ENCODE measurements at places on chromosomes 7 and 10.
A peak's percentile ranks its signal among the peaks of the same experiment; 100 is the strongest.

- DNase-seq = no peak
Measured at GRCh38 chr7:8783229-8783628, 349.8 kb downstream of the NXPH1 start.

GRCh38 chr7:23893942-23894891 is 184.2 kb downstream of the STK31 start:
- DNase-seq = peak; percentile 3

DNA sequence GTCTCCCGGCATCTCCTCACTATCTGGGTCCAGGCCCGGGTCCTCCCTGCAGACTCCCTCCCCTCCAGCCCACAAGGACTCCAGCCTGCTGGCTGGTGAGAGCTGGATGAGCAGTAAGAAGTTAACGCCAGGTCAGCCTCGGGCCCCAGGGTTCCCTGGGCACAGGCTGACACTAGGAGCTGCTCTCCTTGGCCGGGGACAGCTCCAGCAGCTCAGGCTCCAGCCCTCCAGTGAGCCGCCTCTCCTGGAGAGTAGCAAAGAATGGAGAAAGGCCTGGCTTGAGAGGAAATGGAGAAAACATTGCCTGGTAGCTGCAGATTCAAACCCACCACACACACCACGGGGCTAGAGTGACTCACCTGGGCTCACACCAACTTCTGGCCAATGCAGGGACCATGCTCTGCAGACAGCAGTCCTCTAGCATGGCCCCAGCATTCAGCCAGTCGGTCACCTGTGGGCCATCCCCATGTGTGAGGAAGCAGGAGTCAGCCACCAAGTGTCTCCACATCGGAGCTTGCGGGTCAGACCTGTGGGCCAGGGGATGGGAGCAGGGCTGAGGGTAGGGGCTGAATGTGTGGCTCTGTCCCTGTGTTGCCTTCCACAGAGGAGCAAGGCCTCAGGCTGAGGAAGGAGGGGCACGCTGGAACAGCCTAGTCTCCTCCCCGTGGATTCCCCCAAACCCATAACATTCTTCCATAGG is 6.5 kb downstream of the SAP25 start:
- no peak for DNase-seq

DNA sequence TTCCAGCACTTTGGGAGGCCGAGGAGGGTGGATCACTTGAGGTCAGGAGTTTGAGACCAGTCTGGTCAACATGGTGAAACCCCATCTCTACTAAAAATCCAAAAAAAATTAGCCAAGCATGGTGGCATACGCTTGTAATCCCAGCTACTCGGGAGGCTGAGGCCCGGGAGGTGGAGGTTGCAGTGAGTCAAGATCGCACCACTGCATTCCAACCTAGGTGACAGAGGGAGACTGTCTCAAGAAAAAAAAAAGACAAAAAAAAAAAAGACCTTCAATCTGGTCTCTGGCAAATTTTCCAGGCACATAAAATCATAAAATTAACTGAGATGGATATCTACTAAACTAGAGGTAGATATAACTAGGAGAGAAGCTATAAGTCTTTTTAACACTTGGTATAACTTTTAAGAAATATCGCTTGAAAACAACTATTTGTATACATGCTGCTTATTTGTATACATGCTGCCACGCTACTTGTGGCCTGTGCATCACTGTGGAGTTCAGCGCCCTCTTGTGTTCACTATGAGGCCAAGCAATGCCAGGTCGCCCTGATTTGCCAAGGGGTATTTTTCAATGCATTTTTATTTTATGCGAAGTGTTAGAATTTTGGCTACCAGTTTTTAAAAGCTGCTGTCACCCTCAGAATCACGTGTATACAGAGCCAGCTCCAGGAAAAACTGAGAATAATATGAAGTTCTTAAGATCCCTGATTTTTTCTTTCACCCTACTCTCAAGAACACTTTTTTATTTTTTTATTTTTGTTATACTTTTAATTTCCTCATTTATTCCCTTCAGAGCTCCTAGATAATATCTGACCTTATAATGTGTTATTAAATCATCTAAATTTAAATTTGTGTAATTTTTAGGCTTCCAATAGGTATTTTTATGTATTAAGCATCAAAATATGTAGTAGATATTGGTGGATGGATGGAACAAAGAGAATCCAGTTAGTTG is 26.7 kb downstream of the CYCS start:
- DNase-seq = peak; percentile 28

- DNase-seq = no peak
Measured at GRCh38 chr10:2927958-2928840, 139.1 kb upstream of the PFKP start.

DNA sequence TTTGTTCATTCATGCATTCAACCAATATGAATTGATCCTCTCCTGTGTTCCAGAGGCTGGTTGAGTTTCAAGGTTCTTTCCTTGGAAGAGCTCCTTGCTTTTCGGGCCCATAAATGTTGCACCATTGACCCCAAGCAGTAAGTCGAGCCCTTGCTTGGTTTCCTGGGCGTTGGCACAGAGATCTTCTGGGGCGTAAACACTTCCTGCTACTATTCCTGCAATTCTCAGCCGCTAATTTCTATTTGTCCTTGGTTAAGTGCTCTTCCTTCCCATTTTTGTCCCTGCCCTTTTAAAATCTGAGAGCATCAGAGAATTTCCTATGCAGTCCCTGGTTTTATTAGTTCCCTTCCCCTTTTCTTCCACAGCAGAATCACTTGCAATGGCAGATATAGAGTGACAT is 44.1 kb upstream of the ADRB1 start:
- DNase-seq = no peak

DNA sequence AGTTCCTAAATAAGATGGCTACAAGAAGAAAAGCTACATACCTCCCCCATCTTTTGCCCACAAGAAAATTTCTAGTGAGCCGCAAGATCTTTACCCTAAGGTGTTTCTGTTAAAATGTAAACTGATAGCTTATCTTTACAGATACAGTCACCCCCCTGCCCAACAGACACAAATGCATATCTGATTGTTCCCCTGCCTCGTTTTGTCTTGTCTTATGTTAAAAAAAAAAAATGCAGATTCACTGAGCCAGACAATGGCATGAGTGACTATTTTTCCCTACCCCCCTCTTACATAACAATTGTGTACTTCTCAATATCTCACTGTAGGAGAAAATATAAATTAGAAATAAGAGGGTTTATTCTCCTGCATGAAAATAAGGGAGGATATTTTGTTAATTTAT is 8.5 kb downstream of the ZNF138 start:
- no peak for DNase-seq

- DNase-seq = no peak
Measured at GRCh38 chr10:78959924-78960285, 108.9 kb upstream of the ZMIZ1 start.

GRCh38 chr7:126574276-126575250 is 678.2 kb downstream of the GRM8 start:
- DNase-seq = no peak

DNA sequence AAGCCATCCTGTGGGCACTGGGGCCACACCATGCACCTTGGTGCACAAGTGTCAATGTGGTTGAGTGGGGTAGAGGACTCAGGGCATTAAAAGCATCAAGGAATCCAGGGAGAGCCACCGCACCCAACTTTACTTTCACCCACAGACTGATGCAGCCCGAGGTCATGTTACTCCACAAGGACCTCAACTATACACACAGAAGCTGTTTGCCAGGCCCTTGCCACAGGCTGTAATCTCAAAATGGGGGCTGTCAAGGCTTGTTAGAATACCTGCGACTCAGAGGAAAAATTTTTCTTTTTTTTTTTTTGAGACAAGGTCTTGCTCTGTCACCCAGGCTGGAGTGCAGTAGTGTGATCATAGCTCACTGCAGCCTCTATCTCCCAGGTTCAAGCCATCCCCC is 26.5 kb upstream of the KCTD7 start:
- DNase-seq = no peak

GRCh38 chr10:2700626-2701305 is 366.6 kb upstream of the PFKP start:
- DNase-seq = no peak

GRCh38 chr7:34758111-34758601 is 100.1 kb downstream of the NPSR1 start:
- no peak for DNase-seq
